ENCODE measurements at places on chromosomes 2 and 18. TPM values are rescaled to one million over a fixed set of nuclear protein-coding genes. Genes with fewer than 3 reads are reported as not detected.

The TDRD15 gene
- not detected for total RNA-seq

The SERPINE2 gene
- total RNA-seq, result 937 TPM

The PAX8 gene
- not detected for total RNA-seq

The KCNS3 gene
- 0.70 TPM for total RNA-seq

The MYO1B gene
- total RNA-seq, result 88.9 TPM
